ENCODE measurements at places on chromosomes 1 and 21. TPM values are rescaled to one million over a fixed set of nuclear protein-coding genes. Genes with fewer than 3 reads are reported as not detected.
A peak's percentile ranks its signal among the peaks of the same experiment; 100 is the strongest.

GRCh38 chr1:3415260-3416090 is 39.0 kb upstream of the ARHGEF16 start:
- DNase-seq: no peak

ACTL8 gene
- not detected for total RNA-seq

GUCA2B gene
- not detected for total RNA-seq

DNA sequence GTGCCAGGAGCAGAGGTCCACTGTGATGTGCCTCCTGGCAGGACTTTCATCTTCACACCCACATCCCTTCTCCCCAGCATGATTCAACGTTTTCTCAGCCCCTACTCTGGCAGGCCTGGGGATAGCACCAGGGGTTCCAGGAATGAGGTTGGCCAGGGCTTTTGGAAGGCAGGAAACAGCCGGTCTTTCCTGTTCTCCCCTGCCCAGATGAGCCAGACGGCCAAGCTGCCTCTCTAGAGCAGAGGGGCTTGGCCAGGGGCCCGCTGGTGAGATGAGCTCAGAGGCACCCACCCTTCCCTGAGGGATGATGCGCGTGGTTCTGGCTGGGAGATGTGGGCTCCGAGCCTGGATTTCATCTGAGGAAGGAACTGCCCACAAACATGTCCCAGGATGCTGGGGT is 4.3 kb upstream of the MFAP2 start:
- peak; percentile 51 for DNase-seq

RIPK4 gene
- not detected for total RNA-seq

DNA sequence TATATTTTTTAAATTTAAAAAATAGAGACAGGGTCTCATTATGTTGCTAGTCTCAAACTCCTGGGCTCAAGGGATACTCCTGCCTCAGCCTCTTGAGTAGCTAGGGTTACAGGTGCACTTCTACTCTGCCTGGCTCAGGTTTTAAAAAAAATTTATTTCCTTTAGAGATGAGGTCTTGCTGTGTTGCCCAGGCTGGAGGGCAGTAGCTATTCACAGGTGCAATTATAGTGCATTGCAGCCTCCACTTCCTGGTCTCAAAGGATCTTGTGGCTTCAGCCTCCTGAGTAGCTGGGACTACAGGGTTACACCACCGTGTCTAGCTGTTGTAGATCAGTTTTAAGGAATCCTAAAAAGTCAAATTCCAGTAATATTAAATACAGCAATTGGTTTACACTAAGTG is 5.0 kb downstream of the RNF11 start:
- DNase-seq: no peak

DNA sequence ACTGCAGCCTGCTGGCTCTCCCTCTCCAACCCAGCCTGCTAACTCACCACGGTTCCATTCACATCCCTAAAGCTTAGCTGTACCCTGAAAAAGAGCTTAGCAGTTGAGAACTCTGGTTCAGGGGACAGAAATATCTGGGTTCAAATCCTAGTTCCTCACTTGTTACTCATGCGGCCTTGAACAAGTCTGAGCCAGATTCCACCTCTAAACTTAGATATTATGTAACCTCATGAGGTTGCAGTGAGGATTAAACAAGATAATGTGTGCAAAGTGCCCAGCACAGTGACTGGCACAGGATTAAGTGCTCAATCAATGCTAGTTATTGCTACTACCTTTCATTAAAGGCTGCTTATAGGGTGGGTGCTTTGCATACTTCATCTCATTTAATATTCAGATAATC is 41.3 kb upstream of the DHCR24 start:
- DNase-seq: no peak

DNA sequence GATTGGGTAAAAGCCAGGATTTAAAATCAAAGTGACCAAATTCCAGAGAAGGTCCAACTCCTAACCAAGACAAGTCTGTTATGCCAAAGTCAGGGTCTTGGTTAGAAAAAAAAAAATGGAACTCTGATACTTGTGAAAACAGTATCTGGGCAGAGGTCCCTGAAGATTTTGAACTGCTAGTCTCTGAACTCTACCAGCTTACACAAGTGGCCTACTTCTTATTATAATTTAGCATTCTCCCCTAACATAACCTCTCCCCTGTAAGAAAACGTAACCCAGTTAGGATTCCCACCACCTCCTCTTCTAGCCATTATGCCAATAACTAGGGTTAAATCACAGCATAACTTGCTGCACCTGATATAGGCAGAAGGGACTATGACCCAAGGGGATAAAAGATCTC is 220.5 kb downstream of the COL24A1 start:
- DNase-seq: no peak

DNA sequence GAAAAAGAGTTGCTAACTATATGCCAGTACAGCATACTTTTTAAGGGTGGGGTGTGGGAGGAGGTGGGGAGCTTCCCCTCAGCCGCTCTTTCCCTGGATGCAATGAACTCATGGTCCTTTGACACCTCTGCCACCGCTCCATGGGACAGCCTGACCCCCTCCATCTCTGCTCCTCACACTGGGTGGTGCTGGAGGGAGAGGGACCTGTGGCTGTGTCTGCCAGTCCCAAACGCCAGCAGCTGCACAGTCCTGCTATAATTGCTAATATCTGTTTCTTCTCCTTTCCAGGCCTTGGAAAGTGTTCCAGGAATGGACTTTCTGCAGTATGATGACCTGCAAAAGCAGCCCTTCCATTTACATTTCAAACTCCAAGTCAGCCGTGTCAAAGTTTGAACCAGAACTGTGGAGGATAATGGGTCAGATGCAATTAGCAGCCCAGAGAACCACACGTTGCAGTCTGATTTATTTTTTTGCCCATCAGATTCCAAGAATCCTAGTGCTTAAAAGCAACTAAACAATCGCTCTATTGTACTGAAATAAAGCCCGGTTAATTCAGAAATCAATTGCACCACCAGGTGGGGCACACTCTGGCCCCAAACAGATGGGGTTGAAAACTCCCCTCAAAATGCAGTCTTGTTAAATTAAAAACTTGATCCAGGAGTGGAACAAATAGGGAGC is 160.7 kb upstream of the LMO4 start:
- no peak for DNase-seq

DNA sequence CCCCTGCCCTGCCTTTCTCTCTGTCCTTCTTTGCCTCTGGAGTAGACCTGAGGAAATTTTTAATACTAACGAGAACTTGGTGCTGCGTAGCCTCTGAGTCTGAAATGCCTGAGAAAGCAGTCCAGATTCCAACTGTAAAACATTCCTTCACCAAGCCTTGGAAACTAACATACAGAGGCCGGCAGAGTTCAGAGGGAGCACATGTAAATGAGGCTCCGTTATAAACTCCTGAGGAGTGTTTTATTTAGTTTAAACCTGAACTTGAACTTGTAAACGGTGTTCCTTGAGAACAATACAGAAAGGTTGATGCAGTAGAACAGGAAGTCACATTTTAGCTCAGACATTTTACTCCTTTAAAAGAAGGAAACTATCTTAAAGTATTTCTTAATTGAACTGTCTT is 280.7 kb downstream of the TM2D1 start:
- no peak for DNase-seq

DNA sequence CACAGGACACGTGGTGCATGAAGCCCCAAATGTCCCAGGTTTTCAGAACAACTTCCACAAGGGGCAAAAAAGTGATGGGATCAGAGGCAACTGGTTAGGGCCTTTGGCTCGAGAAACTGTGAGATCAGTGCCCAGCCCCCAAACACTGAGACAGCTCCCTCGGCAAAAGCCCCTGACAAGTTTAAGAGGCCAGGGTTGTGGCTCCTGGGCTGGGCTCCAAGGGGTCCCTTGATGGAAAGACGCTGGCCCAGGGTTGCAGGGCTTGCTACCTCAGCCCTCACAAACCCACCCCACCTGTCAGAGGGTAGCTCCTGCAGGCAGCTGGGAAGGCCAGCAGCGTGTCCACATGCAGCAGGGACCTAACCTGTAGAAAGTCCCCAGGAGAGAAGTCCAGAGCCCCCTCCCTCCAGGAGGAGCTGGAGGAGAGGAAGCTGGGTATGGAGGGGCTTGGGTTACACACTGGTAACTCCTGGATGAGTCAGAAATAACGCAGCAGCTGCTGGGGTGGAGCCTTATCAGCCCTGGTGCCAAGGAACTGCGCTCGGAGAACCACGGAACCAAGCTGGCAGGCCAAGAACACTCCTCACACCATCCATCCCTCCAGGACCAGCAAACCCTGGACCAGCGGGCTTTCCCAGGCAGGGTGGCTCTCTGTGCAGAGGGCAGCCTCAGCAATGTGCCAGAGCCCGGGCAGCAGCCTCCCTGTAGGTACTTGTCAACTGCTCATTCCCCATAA is 37.5 kb downstream of the CTNNBIP1 start:
- no peak for DNase-seq

- no peak for DNase-seq
Measured at GRCh38 chr1:113192980-113193379, 120.0 kb downstream of the LRIG2 start.

DNA sequence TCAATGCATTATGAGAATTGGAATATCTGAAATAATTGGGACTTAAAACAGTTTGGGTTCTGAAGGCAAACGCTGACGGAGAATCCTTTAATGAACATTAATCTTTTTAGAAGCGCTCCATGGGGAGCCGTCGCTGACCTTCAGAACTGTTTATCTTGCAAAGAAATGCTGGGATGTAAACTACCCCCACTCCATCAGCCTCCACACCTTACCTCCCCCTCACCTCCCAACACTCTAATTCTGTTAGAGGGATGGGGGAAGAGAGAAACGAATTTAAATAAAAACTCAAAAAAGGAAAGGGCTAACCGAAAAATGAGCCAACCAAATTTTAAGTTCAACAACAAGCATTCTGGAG is 44.1 kb upstream of the DNAJC6 start:
- no peak for DNase-seq

IRF6 gene
- 1.2 TPM for total RNA-seq

DNA sequence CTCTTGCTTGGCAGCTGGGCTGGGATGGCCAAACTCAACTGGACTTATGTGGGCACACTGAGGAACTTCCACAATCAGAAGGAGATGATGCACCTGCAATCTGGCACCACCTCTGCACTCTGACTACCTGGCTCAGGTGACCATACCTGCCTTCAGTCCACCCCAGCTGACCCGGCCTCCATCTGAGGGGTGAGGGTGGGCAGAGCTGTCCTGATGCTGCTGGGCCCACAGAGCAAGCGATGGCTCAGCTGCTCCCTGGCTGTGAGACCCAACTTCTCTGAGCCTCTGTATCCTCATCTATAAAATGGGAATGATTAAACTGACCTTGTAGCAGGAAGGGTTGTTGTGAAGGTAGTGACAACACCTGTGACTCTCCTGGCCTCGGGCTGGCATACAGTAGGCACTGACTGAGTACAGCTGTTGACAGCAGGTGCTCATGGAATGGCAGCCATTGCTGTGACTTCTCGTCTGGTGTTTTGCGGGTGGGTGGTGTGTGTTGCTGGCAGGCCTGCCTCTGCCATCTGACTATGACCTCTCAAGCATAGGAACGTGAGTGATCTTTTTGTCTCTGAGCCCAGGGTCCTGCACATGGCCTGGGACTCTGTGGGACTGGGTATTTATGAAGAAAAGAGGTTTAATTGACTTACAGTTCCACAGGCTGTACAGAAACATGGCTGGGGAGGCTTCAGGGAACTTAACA is 438.5 kb downstream of the PTPRU start:
- DNase-seq: no peak

GRCh38 chr1:186925881-186926669 is 97.3 kb downstream of the PLA2G4A start:
- DNase-seq: no peak

ADAM15 gene
- 145 TPM for total RNA-seq

- DNase-seq: no peak
Measured at GRCh38 chr1:203280061-203280460, 25.3 kb upstream of the BTG2 start.

DNA sequence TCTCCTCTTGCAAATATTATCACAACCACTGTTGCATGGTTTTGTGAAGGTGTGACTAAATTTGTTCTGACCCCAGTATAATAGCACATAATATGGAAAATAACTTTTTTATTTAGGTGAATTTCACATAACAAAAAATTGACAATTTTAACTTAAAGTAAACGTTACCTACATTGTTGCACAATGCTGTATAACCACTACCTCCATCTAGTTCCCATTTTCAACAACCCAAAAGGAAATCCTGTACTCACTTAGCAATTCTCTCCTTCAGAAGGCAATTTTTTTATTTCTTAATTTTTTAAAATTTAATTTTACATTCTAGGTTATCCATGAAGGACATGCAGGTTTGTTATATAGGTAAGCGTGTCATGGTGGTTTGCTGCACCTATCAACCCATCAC is 95.2 kb downstream of the KCNJ6 start:
- DNase-seq: no peak

Data from omental fat pad (tissue), 4 donors.